ENCODE measurements at places on chromosomes 7 and 10.

- DNase-seq: no peak
These were observed 6.0 kb downstream of the HIBADH start for GRCh38 chr7:27656724-27657123.

DNA sequence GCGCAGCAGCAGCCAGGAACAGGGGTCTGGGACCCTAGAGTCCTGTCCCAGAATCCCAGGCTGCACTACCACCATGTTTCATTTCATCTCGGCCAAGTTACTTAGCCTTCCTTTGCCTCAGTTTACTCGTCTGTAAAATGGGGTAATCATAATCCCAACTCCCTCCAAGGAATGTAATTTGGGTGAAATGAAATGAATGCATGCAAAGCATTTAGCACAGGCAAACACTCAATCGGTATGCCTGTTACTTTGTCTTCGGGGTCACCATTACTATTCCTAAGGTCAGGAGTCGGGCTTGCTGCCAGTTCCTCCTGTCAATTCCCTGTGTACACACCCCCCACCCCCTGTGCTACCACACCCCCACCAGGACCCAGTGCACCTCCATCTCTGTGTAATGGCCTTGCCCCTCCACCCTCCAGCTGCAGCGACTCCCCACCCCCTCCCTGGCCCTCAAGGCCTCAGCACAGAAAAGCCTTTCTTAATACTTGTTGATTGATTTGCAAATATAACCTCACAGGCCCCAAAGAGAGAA is 1.7 kb downstream of the TNS3 start:
- no peak for DNase-seq

- no peak for DNase-seq
These were observed 287.8 kb upstream of the MKLN1 start for GRCh38 chr7:131039836-131040235.

- DNase-seq: no peak
These were observed 127.2 kb upstream of the SP4 start for GRCh38 chr7:21300692-21301091.

- DNase-seq: no peak
These were observed 240.6 kb downstream of the DGKI start for GRCh38 chr7:137606061-137606674.

DNA sequence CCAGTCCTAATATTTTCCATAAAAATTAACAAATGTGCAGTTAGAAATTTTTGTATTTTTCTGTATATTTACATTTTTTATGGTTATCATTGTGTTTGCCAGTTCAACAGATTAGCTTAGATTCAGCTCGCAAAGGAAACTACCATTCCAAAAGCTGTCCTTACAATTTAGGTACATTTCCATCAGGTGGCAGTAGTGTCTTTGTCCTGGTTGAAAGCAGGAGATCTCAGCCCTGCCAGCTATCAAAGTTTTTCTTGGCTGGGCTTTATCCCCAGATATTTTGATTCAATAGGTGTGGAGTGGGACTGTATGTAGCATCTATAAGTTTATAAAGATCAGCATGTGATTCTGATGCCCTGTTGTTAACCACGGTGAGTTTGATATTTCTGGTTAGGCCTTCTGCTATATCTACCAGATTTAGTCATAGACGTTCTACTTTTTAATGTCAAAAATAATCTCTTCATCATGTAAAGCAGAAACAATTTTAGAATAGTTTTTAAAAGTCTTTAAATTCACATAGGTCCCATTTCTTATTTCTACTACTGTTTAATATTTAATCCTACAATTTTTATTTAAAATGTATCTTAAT is 15.5 kb upstream of the ICA1 start:
- no peak for DNase-seq

DNA sequence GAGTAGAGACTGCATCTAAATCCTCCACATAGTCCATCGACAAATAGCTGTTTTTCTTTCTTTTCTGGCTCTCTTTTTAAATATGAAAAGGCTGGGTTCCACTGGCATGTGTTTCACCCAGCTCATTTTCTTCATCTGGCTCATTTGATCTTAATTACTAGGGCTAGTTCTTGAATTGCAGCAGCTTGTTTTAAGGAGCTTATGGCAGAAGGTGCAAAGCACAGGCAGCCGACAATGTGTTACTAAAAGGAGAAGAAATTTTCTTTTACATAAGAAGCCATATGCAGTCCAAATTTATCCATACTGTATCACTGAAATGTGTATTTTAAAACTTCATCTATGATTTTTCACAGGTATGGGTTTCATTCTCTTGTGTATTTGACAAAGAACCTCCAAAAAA is 205.6 kb upstream of the PTER start:
- DNase-seq: no peak

DNA sequence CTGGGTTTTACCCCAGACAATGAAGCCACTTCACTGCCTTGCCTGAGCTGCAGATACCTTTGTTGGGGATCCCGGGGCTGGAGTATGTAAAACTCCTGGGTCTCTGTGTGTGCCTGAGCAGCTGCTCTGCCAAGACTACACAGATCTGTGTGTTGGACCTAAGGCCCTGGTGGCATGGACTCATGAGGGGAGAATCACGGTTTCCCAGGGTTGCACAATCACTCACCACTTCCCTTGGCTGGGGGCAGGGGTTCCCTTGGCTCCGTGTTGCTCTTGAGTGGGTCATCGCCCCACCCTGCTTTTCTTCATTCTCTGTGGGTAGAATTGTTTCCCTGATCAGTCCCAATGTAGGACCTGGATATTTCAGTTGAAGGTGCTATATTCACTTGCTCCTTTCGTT is 13.9 kb upstream of the TBATA start:
- DNase-seq: no peak

- DNase-seq: no peak
These were observed 54.5 kb upstream of the OPALIN start for GRCh38 chr10:96413151-96413787.

Data from stimulated activated CD8-positive, alpha-beta memory T cell treated with anti-CD3 and anti-CD28 coated beads, Interleukin-2, amount 100 ng/mL, for 48 hours (primary cell).